CD14-positive monocyte (primary cell): ENCODE measurements at places on chromosomes 16 and 17. TPM values are rescaled to one million over a fixed set of nuclear protein-coding genes. Genes with fewer than 3 reads are reported as not detected.

Gene DHODH
- 2.4 TPM in 2 replicates for polyA plus RNA-seq

Gene CHST6
- polyA plus RNA-seq, result not detected

Gene KRT40
- not detected in 2 replicates for polyA plus RNA-seq

Gene XYLT2
- polyA plus RNA-seq, result 4.4 TPM

Gene BMERB1
- 0.11 TPM for polyA plus RNA-seq

Gene DLX3
- not detected for polyA plus RNA-seq

Gene OR1A1
- polyA plus RNA-seq, result not detected

Gene PLLP
- polyA plus RNA-seq, result 0.52 TPM

Gene OR3A3
- polyA plus RNA-seq, result not detected in 2 replicates

Gene CARD14
- 0.16 TPM for polyA plus RNA-seq

Gene HBA2
- polyA plus RNA-seq, result 193 TPM

Gene HSD17B1
- polyA plus RNA-seq, result 0.27 TPM

Gene CCL7
- polyA plus RNA-seq, result 0.25 TPM
